ENCODE measurements at places on chromosomes 7 and 10.

DNA sequence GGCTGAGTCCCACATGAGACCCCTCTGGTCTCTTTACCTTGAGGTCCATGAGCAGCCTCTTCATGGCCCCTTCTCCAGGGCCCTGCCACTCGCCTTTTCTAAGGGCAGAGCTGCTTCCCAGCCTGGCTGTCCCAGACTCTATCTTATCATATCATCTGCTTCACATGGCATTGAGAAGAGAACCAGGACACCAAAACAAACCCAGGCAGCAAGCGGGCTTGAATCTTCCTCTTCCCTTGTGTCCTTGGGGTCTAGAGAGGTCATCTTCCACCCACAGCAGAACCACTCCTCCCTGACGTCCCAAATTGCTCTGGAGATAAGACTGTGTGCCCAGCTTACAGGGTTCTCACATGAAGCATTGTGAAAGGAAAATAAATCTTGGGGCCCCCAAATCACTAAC is 261.3 kb upstream of the AUTS2 start:
- DNase-seq: no peak

DNA sequence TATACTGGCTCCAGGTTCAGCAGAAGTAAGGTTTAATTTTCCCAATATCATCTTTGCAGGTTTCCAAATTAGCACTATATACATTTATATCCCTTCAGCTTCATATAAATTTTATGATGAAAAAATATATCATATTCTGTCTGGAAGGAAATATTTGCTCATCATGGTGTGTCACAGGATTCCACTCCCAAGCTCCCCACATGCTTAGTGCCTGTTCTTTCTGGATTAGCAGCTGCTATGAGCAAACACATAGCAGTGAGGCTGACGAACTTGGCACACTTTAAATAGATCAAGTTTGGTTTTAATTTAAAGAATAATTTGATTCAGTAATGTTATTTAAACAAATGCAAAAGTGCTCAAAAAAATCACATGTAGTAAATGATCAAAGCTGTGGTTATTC is 251.9 kb downstream of the AGMO start:
- no peak for DNase-seq

GRCh38 chr7:2919256-2919655 is 75.1 kb upstream of the GNA12 start:
- DNase-seq: no peak

- DNase-seq: no peak
Measured at GRCh38 chr7:98287486-98287959, 6.0 kb downstream of the BRI3 start.

GRCh38 chr10:109894516-109894915 is 28.8 kb downstream of the XPNPEP1 start:
- DNase-seq: peak; percentile 68

DNA sequence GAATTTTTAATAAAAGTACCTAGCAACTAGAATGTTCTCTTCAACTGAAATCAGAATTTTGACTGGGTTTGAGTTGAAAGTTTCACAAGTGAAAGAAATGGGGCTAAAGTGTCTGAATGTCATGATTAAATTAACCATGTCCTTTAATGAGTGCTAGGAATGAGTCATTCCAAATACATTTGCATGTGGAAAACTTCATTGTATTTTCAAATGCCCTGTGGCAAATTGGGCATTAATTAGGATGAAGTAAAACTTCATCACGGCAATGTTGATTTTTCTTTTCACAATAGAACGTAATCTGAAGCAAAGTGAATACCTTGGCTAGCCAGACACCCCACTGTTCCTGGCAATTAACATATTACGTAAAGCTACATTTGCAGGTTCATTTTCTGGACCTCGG is 166.6 kb downstream of the KIAA1217 start:
- no peak for DNase-seq

Measured in AG09309 (cell line).